Stimulated activated CD4-positive, alpha-beta T cell treated with anti-CD3 and anti-CD28 coated beads, Interleukin-1b, Interleukin-23, amount 100 ng/mL, for 24 hours (primary cell): ENCODE measurements at places on chromosomes 4 and X.

DNA sequence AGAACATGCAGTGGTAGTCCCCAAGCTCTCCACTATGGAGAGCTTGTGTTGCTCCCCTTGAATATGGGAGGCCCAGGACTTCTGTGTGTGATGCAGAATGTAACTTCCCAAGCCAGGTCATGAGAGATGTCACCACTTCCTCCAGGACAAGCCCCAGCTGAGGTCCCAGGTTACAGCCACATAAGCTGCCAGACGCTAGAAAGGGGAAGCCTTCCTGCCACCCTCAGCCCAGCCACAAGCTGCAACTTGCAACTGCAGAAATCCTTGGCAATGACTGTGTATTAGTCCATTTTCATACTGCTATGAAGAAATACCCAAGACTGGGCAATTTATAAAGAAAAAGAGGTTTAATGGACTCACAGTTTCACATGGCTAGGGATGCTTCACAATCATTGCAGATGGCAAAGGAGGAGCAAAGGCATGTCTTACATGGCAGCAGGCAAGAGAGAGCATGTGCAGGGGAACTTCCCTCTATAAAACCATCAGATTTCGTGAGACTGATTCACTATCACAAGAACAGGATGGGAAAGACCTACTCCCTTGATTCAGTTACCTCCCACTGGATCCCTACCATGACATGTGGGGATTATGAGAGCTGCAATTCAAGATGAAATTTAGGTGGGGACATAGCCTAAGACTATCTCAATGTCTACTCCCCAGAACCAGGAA, 91.5 kb upstream of the DHX15 start:
- no peak for DNase-seq

- DNase-seq, result no peak
These were observed 497 bp upstream of the THAP9 start for GRCh38 chr4:82900066-82900410.

- DNase-seq, result no peak
These were observed 73.3 kb downstream of the ALPK1 start for GRCh38 chr4:112370466-112370865.

DNA sequence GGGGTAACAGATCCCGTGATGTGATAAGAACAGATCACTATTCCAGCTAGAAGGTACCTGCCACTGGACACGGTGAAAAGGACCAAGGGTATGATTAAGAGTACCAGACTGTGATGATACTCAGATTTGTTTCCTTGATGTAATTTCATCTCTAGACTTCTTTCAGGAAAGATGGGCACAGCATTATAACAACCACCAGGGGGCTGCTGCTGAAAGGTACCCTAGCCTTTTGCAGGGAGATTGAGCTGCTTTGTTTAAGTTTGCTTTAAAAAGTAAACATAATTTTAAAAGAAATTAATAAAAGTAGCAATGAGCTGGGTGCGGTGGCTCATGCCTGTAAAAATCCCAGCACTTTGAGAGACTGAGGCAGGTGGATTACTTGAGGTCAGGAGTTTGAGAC, 145.4 kb downstream of the EMCN start:
- DNase-seq, result no peak

GRCh38 chrX:37800717-37801116, 20.9 kb downstream of the CYBB start:
- no peak for DNase-seq

GRCh38 chr4:16532240-16532970, 306.1 kb upstream of the TAPT1 start:
- DNase-seq, result no peak

DNA sequence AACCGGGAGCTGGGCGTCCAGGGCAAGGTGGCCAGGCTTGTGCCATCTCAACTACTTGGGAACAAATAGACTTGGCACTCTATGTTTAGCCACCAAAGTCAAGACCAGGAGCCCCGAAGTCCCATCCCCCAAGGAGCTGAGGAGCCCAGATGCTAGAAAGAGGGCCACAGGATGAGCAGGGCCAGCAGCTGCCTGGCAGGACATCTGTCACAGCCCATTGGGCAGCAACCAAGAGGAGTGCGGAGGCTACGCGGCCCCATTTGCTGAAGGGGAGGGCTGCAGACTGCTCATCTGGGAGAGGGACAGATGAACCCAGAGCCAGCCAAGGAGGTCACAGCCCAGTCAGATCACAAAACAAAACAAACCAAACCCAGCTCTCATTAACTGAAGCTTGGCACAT, 22.9 kb upstream of the SOWAHD start:
- DNase-seq, result no peak

DNA sequence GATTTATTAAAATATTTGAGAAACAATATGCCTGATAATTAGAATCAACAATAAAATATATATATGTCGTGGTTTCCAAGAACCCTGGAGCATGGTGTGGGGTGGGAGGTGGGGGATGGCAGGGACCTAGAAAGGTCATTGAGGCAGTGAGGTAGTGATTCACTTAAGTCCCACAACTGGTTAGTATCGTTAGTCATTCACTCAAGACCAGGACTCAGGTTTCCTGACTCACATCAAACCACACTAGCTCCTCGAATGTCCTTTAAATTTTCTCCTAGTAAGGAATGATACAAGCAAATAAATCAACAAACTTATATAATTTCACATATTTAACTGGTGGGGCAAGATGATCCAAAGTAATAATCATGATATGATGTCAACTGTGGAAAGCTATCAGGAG, 158.8 kb upstream of the AADAT start:
- no peak for DNase-seq

DNA sequence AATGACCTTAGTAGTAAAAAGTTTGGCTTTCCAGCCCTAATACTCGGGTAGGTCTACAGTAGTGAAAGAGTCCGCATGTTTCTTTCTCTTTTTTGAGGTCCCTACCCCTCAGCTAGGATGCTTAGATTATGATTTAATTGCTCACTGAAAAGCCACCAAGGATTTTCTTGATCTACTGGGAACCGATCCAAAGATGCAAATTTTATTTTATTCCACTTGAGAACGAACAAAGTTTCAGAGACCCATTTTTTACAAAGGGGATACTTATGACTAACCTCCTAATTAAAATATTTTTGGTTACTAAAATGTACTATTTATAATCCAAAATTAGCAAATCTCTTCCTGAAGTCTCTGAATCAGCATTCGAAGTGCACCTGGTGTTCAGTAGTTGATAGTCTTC, 14.3 kb upstream of the PDHA2 start:
- no peak for DNase-seq

GRCh38 chr4:160213366-160213765, 1110.5 kb downstream of the RAPGEF2 start:
- no peak for DNase-seq
